ENCODE measurements at places on chromosomes 6 and 20.

GRCh38 chr6:100617633-100618350, 153.1 kb upstream of the SIM1 start:
- no peak for DNase-seq

DNA sequence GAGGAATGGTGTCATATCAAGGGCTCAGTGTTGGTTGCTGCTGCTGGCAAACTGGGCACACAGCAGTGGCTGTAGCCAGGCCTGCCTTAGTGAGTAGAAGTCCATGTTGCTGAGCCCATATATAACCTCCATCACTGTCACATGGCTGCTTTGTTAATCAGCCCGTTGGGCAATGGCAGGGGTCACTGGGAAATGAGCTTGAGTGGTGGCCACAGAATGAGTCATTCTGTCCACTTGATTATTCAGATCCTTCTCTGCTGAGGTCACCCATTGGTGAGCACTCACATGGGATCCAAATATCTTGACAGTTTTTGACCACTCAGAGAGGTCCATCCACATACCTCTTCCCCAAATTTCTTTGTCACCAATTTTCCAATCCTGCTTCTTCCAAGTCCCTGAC, 898.9 kb upstream of the EYS start:
- no peak for DNase-seq

GRCh38 chr6:90209527-90209926, 87.1 kb downstream of the BACH2 start:
- no peak for DNase-seq

DNA sequence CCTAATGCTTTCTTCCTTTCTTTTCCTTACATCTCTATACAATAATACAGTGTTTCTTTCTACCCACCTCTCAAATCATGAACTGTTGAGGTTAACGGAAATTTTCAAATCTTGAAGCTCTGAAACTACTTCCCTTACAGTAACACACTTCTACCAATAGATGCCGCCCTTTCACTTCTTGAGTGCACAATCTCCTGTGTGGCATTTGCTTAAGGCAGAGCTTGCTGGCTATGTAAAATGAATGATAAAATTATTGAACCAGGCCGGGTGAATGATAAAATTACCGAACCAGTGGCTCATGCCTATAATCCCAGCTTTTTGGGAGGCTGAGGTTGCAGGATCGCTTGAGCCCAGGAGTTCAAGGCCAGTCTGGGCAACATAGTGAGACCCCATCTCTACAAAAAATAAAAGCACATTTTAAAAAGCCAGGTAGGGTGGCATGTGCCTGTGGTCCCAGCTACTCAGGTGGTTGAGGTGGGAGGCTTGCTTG, 56.8 kb downstream of the KCNS1 start:
- no peak for DNase-seq

GRCh38 chr6:127907960-127908640, 7.2 kb upstream of the THEMIS start:
- no peak for DNase-seq

DNA sequence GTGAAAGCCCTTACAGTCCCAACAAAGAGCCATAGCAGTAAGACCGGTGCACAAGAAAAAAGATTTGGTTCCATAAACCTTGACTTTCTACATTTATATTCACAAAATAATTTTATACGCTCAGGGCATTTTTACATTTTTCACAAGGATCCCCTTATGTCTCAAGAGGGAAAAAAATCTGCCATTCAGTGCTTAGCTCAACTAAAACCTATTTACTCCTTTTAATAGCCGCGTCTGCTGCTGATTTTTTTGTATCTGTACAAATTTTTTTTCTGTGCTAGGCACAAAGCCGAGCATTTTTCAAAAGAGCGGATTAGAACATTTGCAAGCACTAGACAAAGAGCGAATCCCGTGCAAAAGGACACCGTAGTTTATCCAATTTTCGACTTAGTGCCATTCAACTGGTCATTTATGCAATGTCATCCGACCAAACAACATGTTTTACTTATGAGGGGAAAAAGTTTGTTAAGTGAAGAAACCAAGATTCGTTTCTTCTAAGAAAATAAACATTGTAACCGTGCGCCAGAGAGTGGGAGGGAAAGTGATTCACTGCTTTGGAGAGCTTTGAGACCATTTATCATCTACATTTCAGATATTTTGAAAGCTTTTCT, 3.7 kb downstream of the TFAP2D start:
- no peak for DNase-seq

DNA sequence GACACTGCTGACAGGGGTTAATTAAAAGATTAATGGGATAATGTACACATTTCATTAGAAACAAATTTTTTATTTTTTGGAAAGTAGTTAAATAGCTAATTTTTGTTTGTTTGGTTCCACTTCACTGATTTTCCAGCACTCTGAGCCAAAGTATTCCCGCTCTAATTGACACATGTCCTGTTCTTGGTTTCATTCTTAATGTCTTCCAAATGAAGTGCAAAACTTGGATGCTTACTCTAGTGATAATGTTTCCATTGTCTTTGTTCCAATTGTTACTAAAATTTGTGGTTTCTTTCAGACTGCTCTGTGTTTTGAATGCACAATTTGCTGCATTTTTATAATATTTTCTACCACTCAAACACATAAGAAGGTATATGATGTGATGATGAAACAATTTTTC, 794.3 kb downstream of the PHF3 start:
- DNase-seq: no peak

DNA sequence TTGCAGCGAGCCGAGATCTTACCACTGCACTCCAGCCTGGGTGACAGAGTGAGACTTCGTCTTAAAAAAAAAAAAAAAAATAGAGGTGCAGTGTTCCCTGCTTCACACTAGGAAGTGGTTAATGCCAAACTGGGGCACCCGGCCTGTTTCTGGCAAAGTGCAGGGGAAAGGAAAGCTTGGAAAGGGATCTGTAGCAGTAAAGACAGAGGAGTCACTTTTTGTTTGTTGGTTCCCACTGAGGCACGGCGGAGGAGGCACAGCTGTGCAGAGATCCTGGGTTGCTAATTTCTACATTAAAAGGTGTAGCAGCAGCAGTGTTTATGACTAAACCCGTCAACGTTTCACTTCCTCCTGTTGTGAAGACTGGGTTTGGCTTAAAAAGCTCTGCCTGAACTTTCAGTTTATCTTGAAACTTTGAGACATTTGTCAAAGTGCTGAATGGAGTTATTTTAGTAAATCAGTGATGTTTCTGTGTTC, 125.6 kb downstream of the CARMIL1 start:
- no peak for DNase-seq

DNA sequence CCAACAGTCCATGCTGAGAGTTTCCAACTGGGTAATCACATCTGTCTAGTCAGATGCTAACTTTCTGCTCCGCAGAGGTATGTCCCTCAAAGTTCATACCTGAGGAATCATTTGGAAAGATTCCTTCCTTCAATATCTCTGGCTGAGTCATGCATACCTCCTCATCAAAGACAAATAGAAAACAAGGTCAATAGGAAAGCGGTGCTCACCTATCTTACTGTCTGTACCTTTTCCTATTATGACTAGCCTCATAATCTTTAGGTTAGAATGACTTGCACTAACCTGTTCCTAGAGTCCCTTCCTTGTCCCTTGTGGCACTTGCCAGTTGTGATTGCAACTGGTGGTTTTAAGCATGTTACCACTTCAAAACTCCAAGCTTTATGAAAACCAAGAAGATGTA, 78.2 kb upstream of the PTPRK start:
- DNase-seq: no peak

DNA sequence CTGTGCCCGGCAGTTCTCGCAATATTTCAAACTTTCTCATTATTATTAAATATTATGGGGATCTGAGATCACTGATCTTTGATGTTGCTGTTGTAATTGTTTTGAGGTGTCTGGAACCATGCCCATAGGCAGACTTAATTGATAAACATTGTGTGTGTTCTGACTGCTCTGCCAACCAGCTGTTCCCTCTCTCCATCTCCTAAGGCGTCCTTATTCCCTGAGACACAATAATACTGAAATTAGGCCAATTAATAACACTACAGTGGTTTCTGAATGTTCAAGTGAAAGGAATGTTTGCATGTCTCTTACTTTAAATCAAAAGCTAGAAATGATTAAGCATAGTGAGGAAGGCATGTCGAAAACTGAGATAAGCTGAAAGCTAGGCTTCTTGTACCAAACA, 7.6 kb downstream of the MAPK14 start:
- DNase-seq: no peak

DNA sequence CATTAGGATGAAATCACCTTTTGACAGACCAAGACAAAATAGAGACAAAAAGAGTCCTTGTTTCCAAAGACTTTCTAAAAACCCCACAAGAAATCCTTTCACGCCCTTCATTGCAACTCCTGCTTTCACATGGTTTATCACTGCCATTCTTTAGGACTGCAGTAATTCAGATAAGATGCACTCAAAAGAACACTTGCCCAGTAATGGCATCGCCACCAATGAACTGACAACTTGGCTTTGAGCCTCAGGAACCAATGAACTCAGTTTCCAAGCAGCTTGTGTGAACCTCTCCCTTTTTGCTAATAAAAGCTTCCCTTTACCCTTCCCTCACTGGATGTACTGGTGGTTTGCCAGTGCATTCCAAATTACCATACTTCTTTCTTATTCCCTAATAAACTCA, 21.8 kb downstream of the OSTM1 start:
- DNase-seq: no peak

DNA sequence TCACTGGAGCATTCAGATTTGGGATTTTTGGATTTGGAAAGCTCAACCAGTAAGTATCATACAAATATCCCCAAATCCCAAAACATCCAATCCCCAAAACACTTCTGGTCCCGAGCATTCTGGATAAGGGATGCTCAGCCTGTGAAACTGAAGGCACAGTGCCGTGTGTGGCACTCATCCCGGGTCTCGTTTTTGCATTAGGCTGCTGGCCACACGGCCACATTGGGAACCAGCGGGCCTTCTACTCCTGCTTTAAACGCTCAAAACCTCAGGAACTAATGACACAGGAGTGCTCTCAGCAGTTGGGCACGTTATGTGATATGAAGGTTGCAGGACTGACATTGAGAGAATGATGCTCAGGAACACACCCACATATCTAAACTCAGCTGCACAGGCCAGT, 35.6 kb downstream of the PSMG4 start:
- DNase-seq: no peak

DNA sequence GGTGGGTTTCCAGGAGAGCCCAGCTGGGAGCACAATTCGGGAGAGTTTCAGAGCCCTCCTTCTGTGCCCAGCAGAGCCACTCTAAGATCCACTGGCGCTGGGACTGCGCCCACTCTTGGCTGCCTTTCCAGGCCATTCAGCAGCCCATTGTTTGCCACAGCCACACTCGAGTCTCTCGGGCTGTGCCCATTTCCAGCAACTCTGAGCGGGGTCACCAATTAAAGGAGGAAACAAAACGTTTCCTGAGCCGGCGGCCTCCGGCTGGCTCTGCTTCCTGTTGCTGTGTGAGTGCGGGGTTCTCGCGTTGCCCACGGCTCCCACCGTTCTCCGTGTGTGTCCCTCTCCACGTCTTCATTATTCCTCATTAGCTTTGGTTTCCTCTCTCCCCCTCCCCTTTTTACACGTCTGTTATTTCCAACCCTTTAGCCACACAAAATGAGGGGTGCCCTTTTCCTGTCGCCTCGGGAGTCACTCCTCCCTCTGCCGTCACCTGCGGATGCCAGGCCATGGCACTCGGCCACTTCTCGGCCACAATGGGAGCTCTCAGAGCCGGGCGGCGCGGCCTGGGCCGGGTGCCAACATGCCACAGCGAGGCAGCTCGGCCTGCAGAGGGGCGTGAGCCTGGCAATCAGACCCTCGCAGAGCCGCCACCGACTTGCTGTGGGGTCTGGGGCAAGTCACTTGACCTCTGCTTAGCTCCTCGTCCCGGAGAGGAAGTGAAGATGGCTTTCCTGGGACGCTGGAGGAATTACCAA, 94.3 kb upstream of the NKX2-2 start:
- DNase-seq: no peak

Data from activated naive CD8-positive, alpha-beta T cell treated with anti-CD3 and anti-CD28 coated beads, Interleukin-2, amount 50 U/mL, for 16 hours (primary cell).